ENCODE measurements at places on chromosomes 5 and 9.

GRCh38 chr5:133821311-133821741 is 147.1 kb downstream of the C5orf15 start:
- no peak for DNase-seq

DNA sequence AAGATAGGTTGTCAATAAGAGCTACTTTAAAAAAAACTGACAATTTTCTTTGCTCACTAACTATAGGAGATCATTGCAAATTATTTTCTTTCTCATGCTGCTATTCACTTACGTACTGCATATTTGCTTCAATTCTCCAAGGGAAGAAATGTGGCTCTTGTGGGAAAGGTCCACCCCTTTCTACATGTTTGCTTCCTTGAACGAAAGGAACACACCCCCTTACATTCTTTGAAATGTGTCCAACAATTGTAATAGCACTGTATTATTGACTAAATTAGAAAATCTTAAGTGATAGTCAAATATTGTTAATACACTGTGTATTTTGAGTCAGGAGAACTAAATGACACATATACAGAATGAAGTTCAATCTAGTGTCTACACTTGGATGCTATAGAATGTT is 5.2 kb downstream of the MEF2C start:
- DNase-seq, result no peak

- no peak for DNase-seq
Measured at GRCh38 chr5:169838688-169839087, 141.6 kb downstream of the INSYN2B start.

- DNase-seq, result no peak
Measured at GRCh38 chr5:172107571-172107970, 80.5 kb downstream of the STK10 start.

GRCh38 chr9:33043671-33044070 is 18.6 kb downstream of the DNAJA1 start:
- no peak for DNase-seq

- no peak for DNase-seq
Measured at GRCh38 chr9:132008855-132009812, 70.5 kb downstream of the MED27 start.

DNA sequence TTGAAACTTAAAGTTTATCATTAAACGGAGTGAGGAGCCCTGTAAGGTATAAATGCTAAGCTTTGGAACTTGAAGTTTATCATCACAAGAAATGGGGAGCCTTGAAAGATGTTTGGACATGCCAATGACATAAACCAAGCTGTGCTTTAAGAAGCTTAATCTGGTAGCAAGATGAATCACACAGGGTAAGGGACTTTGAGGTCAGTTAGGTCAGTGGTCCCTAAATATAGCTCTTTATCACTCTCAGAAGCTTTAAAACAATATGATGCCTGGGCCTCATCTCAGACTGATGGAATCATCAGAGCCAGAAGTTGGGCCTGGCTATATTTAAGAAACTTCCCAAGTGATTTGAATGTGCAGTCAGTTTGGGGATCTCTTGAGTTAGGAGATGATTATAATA is 85.7 kb downstream of the TNC start:
- no peak for DNase-seq

DNA sequence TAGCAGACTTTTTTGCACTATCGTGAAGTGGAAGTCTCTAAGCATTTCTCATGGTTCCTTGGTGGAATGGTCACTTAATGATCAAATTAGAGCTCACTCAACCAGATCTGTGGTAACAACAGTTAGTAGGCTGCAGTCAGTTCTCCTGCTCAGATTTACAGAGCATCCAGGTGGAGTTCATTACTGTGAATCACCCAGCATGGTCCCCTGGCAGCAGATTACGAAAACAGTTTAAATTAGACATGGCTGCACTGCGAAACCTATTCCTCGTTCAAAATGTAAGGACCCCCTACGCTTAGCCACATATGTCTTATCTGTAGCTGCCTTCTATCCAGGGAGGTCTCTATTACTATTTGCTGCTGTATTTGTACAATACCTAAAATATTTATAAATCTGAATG is 823.6 kb upstream of the ARRDC3 start:
- no peak for DNase-seq

GRCh38 chr5:10457682-10458574 is 16.2 kb downstream of the ROPN1L start:
- DNase-seq, result no peak

DNA sequence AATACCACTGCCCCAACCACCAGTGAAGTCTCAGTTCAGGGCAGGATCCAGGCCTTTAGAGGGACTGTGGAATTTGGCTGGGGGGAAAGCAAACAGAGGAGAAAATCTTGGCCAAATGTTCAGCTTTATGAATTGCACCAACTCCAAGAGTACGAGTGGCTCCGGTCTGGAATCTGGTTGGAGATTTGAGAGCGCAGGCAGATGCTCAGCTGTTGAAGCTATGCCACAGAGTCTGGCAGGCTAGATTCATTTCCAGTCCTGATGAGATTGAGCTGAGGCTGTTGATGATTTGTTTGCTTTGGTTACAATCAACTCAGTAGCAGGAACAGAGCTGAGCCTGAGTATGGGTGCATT is 9.1 kb upstream of the HSPB3 start:
- DNase-seq, result no peak

- DNase-seq, result no peak
Measured at GRCh38 chr5:16013334-16014065, 166.1 kb downstream of the MARCHF11 start.

DNA sequence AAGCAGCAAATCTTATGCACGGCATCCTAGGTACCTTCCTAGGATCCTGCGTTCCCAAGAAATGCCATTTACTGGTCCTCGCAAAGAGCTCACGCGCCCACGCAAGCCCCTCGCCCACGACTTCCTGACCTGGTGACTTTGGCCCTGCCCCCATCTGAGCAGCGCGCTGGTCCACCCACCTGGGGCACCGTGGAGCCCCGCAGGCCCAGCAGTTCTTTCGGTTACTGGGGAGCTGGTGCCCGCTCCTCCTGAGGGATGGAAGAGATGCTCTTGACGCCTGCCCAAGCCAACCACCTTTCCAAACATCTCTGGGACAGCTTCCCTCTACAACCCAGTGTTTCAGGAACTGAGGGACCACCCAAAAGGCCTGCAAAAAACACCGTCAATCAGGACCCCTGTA is 16.7 kb downstream of the EQTN start:
- DNase-seq, result no peak

DNA sequence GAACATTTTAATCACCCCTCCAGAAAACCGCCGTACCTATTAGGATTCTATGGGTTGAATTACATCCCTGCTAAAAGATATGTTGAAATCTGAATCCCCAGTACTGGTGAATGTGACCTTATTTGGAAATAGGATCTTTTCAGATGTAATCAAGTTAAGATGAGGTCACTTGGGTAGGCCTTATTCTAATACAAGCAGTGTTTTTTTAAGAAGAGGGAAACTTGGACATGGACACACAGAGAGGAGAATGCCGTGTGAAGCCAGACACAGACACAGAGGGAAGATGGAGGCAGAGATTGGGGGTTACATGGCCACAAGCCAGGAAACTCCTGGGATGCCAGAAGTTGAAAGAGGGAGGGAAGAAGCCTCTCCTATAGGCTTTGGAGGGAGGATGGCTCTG is 183.5 kb downstream of the GNA14 start:
- DNase-seq, result no peak

- no peak for DNase-seq
Measured at GRCh38 chr9:130806327-130806716, 28.7 kb upstream of the ABL1 start.

GRCh38 chr5:77012601-77013000 is 17.6 kb upstream of the AGGF1 start:
- peak; percentile 5 for DNase-seq

GRCh38 chr9:87336914-87337333 is 160.7 kb upstream of the DAPK1 start:
- DNase-seq, result no peak

DNA sequence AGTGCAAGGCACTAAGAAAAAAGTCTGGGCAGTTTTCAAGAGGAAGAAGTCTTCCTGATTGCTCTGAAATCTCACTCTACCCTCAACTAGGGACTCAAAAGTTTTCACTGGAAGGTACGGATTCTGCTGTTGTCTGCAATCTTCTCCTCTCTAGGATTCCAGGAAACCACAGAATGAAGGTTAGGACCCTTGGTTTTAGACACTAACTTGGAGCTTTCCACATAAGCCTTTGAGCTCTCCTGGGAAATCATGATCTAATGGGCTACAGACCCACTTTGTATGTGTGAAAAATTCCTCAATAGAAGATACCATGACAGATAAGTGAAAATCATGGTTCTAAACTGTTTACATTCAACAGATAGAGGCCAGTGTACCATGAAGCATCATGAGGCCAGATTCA is 265.1 kb downstream of the PSAT1 start:
- no peak for DNase-seq

GRCh38 chr5:102536323-102536928 is 37.6 kb upstream of the SLCO6A1 start:
- DNase-seq, result no peak

DNA sequence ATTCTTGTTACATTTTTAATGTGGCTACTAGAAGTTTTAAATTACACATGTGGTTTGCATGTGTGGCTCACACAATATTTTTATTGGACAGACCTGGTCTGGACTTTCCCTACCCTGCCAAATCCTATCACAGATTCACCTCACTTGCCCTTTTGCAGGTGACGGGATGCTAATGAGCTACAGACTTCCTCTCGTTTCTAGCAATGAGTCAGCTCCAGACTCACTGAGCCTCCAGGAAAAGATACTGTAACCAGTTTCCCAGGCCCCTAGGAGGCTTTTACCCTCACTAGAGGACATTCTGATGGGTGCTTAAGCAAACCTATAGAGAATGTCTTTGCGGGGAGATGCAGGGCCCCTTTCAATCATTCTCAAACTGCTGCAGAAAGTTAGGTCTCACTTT is 135.4 kb downstream of the WDR41 start:
- peak; percentile 26 for DNase-seq

GRCh38 chr5:80141147-80141671 is 106.1 kb downstream of the THBS4 start:
- DNase-seq, result no peak

GRCh38 chr5:161167016-161167767 is 315.2 kb upstream of the ATP10B start:
- DNase-seq, result no peak

DNA sequence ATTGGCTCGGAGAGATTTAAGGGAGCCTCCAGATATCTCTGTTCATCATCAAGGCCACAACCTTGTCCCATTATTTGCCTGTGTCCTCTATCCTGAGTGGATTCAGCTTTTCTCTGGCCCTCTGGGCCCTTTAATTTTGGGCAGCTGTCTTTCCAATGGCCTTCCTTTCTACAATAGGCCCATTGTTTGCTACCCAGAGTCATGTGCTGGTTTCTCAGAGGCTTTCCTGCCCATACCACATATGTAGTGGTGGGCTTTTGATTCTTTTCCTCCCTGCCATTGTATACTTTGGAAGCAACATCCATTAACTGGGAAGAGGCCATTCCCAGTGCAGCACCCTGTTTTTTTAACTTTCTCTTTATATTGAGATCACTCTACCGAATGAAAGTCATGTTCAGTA is 233.9 kb upstream of the SGCD start:
- no peak for DNase-seq

GRCh38 chr5:66609615-66610014 is 13.4 kb downstream of the MAST4 start:
- no peak for DNase-seq

DNA sequence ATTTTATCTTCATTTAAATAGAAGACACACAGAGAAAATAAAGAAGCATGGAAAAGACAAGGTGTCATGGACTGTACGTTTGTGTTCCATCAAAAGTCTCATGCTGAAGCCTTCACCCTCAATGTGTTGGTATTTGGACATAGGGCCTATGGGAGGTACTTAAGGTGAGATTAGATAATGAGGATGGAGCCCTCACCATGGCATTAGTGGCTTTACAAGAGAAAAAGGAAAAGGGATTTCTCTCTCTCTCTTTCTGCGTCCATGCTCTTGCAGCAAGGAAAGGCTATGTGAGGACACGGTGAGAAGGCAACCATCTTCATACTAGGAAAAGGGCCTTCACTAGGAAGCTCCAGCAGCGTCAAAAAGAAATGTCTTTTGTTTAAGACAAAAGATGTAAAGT is 797.0 kb upstream of the CDH10 start:
- no peak for DNase-seq

- no peak for DNase-seq
Measured at GRCh38 chr9:121453232-121453892, 46.3 kb downstream of the GGTA1 start.

DNA sequence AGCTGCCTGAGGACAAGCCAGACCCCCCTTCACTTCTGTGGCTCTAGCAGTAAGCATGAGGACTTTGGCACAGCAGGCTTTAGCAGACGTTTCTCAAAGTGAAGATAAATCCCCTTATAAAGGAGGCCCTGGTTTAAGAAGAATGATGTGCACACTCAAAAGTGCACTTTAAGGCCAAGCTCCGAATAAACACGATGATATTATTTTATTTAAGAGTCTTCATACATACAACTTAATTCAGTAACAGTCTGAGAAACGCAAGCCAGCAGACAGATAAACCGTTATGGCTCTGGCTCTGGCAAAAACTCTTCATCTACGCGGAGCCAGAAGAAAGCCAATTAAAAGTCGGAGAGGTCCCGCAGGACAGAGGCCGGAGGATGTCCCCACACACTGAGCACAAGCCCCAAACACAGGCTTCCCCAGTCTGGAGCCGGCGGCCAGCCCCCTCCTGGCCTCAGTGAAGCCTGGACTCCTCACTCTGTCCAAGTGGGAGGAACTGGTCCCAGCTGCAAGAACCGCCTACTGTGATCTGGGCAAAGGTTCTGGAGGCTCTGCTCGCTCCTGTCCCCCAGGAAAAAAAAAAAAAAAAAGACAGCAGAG is 44.6 kb downstream of the ADAMTS2 start:
- no peak for DNase-seq

DNA sequence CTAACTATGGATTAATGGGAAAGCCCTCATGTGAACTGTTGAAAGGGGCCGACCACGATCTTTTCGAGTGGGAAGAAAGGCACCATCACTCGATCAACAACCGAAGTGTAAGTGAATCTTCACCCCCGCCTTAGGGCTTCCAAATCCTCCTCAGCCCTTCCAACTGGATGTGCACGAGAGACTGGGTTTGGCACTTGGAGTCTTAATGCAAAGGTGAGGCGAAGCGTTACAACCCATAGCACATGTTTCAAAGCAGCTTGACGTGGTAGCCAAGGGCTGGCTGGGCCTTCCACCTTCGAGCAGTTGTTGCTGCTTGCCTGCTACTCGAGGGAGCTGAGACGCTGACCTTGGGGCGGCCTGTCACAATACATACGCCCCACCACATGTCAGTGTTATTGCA is 5.7 kb upstream of the LCN9 start:
- DNase-seq, result no peak

DNA sequence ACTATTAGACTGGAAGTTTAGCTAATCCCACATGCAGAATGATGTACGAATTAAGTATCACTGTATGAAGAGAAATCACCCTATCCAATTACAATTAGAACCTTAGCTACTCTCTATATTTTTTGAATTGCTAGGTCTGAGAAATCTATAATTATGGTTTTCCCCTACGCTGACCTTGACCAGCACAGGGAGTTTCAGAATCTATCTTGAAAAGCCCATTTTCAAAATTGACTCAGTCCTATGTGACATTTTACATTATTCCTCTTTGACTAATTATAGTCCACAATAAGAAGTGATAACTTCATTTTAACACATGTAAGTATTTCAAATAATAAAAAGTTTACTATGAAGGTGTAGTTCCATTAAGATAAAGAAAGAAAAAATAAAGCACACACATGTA is 21.5 kb downstream of the NUDT12 start:
- no peak for DNase-seq

All from activated T-helper 1 cell treated with anti-CD3 and anti-CD28 coated beads, Interleukin-12 subunit alpha, Interleukin-12 subunit beta, Interleukin-2, Interleukin-4 antibody, amounts not matched to agents 30 ng/mL and 10 ng/mL and 1 ng/mL, durations not matched to agents 14 hours and 24 hours and 36 hours (primary cell).